ENCODE measurements at places on chromosomes 6 and 20.

- DNase-seq = no peak
These were observed 21.2 kb downstream of the AK9 start for GRCh38 chr6:109669811-109670210.

GRCh38 chr6:165961233-165961632, 206.4 kb downstream of the TBXT start:
- no peak for DNase-seq

DNA sequence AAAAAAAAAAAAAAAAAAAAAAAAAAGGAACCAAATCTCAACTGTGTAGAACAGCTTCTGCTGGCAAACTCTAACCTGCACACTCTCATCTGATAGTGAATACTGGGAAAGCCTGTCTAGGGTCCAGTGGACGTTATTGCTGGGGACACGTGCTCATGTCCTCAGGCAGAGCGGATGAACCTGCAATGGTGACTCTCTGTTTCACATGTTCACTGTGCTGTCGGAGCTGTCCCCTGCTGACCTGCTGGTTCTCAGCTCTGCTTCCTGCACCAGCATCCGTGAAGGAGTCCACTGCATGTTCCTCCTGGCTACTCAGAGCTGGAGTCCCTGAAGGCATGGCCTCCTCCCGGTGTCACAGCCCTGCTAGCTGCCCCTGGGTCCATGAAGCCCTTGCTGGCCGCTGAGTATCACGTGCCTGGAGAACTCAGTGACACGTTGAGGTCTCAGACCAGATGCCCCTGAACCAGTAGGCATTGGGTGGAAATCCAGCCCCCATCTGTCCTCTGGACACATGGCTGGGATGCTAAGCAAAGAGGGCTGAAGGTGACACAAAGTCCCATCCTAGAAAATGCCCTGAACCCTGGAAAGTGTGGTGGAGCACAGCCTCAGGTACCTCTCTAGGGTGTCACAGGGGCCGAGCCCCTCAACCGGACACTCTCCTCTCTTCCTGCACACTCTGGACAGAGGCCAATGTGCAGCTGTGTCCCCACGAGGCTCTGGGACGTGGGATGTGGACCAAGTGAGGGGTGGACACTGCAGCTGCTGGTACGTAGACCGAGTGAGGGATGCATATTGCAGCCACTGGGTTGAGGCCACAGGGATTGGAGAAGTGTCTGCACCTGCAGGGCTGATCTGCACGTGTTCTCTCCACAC, 54.9 kb upstream of the FRMD1 start:
- no peak for DNase-seq

DNA sequence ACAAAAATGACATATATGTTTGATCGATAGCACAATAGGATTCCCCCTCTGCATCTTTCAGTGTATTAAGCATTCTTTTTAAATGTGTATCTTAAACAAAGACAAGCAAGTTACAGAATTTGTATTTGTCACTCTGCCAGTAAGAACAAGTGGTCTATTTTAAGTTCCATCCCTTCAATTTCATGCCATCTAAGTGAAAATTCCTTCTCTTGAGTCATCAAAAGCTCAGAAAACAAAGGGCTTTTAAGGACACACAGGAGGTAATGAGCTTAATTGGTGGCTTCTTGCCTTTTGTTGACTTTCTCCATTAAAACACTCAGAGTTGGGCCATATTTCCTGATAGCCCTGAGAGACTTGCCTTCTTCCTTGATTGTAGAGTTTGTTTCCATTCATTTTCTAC, 547.8 kb downstream of the TENT5A start:
- DNase-seq = no peak
